ENCODE measurements at places on chromosomes 16 and 17.

DNA sequence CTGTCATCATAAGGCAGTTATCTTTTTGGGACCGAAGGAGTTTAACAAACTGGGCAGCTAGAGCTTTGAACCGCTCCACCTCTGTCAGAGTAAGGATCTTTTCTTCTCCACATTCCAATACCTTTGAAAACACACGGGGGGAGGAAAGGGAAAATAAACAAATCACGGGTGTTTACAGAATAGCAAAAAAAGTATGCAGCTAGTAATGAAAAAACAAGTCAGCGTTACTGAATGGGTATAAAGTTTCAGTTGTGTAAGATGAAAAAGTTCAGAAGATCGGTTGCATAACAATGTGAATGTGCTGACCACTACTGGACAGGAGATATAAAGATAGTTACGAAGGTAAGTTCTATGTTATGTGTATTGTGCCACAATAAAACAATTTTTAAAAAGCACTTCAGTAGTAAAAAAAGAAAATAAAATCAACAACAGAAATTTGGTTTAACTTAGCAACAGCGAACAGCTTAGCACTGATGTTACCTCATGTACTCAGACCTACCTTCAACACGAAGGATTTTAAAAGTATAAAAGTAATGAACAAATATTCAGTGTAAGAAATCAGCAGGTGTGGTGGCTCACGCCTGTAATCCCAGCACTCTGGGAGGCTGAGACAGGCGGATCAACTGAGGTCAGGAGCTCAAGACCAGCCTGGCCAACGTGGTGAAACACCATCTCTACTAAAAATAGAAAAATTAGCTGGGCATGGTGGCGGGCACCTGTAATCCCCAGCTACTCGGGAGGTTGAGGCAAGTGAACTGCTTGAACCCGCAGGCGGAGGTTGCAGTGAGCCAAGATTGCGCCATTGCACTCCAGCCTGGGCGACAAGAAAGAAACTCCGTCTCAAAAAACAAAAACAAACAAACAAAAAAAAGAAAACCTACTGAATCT, 34.3 kb downstream of the MARF1 start:
- DNase-seq = no peak

GRCh38 chr16:1432388-1433262, 1.7 kb downstream of the PERCC1 start:
- DNase-seq = no peak

GRCh38 chr17:16439811-16440351, 24.5 kb downstream of the TRPV2 start:
- DNase-seq = no peak

DNA sequence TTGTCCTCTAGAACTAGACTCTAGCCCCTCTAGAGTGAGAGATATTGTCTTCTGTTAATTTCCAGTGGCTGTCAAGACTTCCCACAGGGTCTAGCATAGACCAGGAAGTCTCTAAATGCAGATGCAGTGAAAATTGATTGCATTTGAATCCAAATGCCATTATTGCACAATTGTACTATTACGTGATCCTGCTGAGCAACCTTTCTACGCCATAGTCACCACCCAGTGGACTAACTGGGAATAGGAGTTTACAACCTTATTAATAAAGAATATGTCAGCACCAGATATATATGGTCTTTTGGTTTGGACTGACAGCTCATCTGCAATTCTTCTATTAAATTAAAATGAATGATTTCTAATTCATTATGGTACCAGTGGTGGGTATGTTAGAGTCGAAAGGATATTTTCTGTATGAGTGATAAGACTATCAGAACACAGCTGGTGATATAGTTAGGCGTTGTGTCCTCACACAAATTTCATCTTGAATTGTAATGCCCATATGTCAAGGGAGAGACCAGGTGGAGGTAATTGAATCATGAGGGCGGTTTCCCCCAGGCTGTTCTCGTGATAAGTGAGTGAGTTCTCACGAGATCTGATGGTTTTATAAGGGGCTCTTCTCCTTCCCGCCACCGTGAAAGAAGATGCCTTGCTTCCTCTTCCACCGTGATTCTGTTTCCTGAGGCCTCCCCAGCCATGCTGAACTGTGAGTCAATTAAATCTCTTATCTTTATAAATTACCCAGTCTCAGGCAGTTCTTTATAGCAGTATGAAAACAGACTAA, 138.9 kb upstream of the CA10 start:
- no peak for DNase-seq

DNA sequence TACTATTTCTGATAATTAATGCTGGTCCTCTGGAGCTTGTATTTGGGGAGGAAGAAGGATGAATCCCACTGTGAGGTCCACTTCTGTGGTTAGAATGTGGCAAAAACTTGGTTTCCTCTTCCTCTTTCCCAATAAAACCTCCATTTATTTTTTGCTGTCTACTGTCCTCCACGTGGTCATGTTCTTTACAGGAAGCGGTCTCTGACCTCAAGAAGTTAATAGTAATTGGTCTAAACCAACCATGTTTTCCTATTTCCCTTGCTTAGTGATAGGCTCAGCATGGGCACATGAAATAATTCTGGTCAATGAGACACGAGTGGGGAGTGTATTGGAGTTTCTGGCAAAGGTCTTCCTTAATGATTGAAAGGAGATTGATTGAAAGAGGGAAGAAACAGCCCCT, 33.9 kb downstream of the CHP2 start:
- DNase-seq = no peak

GRCh38 chr16:21156767-21157467, 1.6 kb upstream of the LDAF1 start:
- no peak for DNase-seq

GRCh38 chr17:74281799-74282198, 7.8 kb downstream of the DNAI2 start:
- DNase-seq = no peak

Measured in cortex of kidney (tissue), 1 donor.